Astrocyte (in vitro differentiated cells and primary cell): ENCODE measurements at places on chromosomes 11 and 22. TPM values are rescaled to one million over a fixed set of nuclear protein-coding genes. Genes with fewer than 3 reads are reported as not detected.

CLCF1 gene
- 17.4 and 17.6 TPM in 2 replicates for total RNA-seq

- H3K27me3 ChIP-seq, result no peaks in the 10 kb centered on the region
- H3K4me3 ChIP-seq, result no peak overlapping the region
- H3K36me3 ChIP-seq, result no peaks in the 10 kb centered on the region
- no peaks in the 10 kb centered on the region for H3K4me1 ChIP-seq
Observed at GRCh38 chr11:62115085-62115694, 8.6 kb upstream of the INCENP start.

- peak overlapping the region; percentile 48 for H3K4me3 ChIP-seq
- DNase-seq, result no peak
- no peaks in the 10 kb centered on the region for H3K36me3 ChIP-seq
- peaks cover 65% of the 10 kb centered on the region for H3K27me3 ChIP-seq
- H3K27ac ChIP-seq, result no peak overlapping the region
Observed at GRCh38 chr11:43581370-43582023, 99.0 kb upstream of the HSD17B12 start.

GSTT2B gene
- 4.2 and 4.9 TPM in 2 replicates for total RNA-seq

DNA sequence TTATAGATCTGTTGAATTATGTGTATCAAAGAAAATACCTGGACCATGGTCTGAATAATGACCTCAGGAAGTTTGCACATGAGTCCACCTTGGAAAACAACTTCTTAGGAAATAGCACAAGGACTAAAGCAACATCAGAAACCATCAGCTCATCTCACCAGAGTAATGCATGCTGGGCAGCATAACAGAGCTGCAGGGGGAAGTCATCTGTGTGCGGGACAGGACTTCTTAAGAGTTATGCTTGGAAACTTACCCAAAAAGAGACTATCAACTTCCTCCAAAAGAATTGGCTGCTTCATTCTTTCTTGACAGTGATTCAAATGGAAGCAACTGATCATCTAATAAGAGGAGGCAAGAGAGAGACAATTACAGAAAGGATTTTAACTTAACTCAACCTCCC is 2.5 kb downstream of the OR56B4 start:
- H3K4me1 ChIP-seq, result no peaks in the 10 kb centered on the region
- H3K27ac ChIP-seq, result no peak overlapping the region
- DNase-seq, result no peak
